Activated naive CD8-positive, alpha-beta T cell treated with anti-CD3 and anti-CD28 coated beads, Interleukin-2, amount 50 U/mL, for 24 hours (primary cell): ENCODE measurements at places on chromosomes 12 and 14.

GRCh38 chr12:28057856-28058615 is 85.5 kb upstream of the PTHLH start:
- H3K27me3 ChIP-seq = peaks cover 11% of the 10 kb centered on the region
- H3K4me1 ChIP-seq = no peaks in the 10 kb centered on the region
- no peak overlapping the region for H3K27ac ChIP-seq
- no peak for DNase-seq
- no peaks in the 10 kb centered on the region for H3K36me3 ChIP-seq

GRCh38 chr12:3470296-3470695 is 20.7 kb upstream of the PRMT8 start:
- peaks cover 6% of the 10 kb centered on the region for H3K27me3 ChIP-seq
- no peaks in the 10 kb centered on the region for H3K4me1 ChIP-seq
- no peak for DNase-seq
- no peak overlapping the region for H3K4me3 ChIP-seq

GRCh38 chr12:91367234-91367849 is 184.7 kb upstream of the DCN start:
- no peak for DNase-seq
- H3K36me3 ChIP-seq = no peaks in the 10 kb centered on the region
- H3K4me3 ChIP-seq = no peak overlapping the region
- no peaks in the 10 kb centered on the region for H3K27me3 ChIP-seq

GRCh38 chr14:89399594-89400068 is 17.4 kb downstream of the FOXN3 start:
- peaks cover 60% of the 10 kb centered on the region for H3K4me1 ChIP-seq
- H3K27me3 ChIP-seq = no peaks in the 10 kb centered on the region
- H3K27ac ChIP-seq = no peak overlapping the region

- no peak for DNase-seq
- no peaks in the 10 kb centered on the region for H3K27me3 ChIP-seq
- H3K27ac ChIP-seq = peak overlapping the region; percentile 6
- H3K36me3 ChIP-seq = peaks cover 2% of the 10 kb centered on the region
Observed at GRCh38 chr12:93880853-93881522, 203.8 kb downstream of the CRADD start.

GRCh38 chr12:63826006-63826585 is 18.4 kb upstream of the SRGAP1 start:
- peaks cover 25% of the 10 kb centered on the region for H3K27me3 ChIP-seq
- peaks cover 5% of the 10 kb centered on the region for H3K4me1 ChIP-seq
- H3K4me3 ChIP-seq = no peak overlapping the region
- peaks cover 2% of the 10 kb centered on the region for H3K36me3 ChIP-seq
- no peak overlapping the region for H3K27ac ChIP-seq

GRCh38 chr14:39946807-39947206 is 514.6 kb upstream of the FBXO33 start:
- no peak overlapping the region for H3K4me3 ChIP-seq
- H3K36me3 ChIP-seq = no peaks in the 10 kb centered on the region
- no peak overlapping the region for H3K27ac ChIP-seq
- no peak for DNase-seq
- no peaks in the 10 kb centered on the region for H3K27me3 ChIP-seq

GRCh38 chr12:30977124-30977523 is 50.6 kb downstream of the TSPAN11 start:
- DNase-seq = no peak
- peaks cover 4% of the 10 kb centered on the region for H3K27me3 ChIP-seq
- H3K4me3 ChIP-seq = no peak overlapping the region
- H3K4me1 ChIP-seq = no peaks in the 10 kb centered on the region
- no peak overlapping the region for H3K27ac ChIP-seq
- no peaks in the 10 kb centered on the region for H3K36me3 ChIP-seq

DNA sequence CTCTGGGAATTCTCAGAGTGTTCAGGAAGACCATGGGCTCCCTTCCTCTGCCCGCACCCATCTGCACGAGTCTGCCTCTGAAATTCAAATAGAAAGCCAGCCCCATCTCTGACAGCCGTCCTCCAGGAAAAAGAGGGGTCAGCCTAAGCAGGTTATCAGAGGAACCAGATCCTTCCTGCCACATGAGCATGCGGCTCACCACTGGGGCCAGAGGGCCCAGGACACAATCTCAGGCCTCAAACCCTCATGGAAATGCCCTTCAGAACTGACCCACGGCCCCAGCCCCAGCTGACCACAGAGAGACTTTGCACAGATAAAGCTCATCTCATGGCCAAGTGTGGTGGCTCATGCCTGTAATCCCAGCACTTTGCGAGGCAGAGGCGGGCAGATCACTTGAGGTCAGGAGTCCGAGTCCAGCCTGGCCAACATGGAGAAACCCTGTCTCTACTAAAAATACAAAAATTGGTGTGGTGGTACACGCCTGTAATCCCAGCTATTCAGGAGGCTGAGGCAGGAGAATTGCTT is 23.2 kb downstream of the PXN start:
- no peak overlapping the region for H3K27ac ChIP-seq
- no peaks in the 10 kb centered on the region for H3K27me3 ChIP-seq
- H3K36me3 ChIP-seq = peaks cover 3% of the 10 kb centered on the region
- no peak overlapping the region for H3K4me3 ChIP-seq
- DNase-seq = no peak

- H3K4me1 ChIP-seq = peaks cover 86% of the 10 kb centered on the region
- H3K4me3 ChIP-seq = peak overlapping the region; percentile 61
- H3K27me3 ChIP-seq = no peaks in the 10 kb centered on the region
Observed at GRCh38 chr12:111443586-111443985, 37.9 kb downstream of the SH2B3 start.

GRCh38 chr12:100497105-100497795 is 23.6 kb downstream of the NR1H4 start:
- H3K4me1 ChIP-seq = no peaks in the 10 kb centered on the region
- H3K4me3 ChIP-seq = no peak overlapping the region
- DNase-seq = no peak

- H3K27ac ChIP-seq = no peak overlapping the region
- no peak for DNase-seq
- H3K27me3 ChIP-seq = no peaks in the 10 kb centered on the region
- no peak overlapping the region for H3K4me3 ChIP-seq
- no peaks in the 10 kb centered on the region for H3K36me3 ChIP-seq
- H3K4me1 ChIP-seq = no peaks in the 10 kb centered on the region
Observed at GRCh38 chr12:3533703-3534386, 42.8 kb downstream of the PRMT8 start.

DNA sequence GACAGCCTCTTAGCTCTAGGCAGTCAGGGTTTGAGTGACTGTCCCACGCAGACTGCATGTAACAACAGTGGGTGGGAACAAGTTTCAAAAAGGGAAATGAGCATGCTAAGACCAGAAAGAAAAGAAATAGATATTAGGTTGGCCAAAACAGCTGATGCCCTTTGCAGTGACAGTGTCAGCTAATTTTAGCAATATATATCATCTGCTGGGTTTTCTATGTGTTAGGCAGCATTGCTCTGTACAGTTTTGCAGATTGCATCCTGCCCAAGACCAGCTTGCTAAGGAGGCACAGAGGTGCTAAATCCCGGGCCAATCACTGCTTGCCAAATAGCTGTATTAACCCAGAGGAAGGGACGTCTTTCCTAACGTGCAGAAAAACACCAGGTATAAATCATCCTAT is 541.9 kb upstream of the TBX3 start:
- no peak overlapping the region for H3K27ac ChIP-seq
- no peaks in the 10 kb centered on the region for H3K27me3 ChIP-seq
- no peaks in the 10 kb centered on the region for H3K36me3 ChIP-seq
- no peak overlapping the region for H3K4me3 ChIP-seq
- H3K4me1 ChIP-seq = no peaks in the 10 kb centered on the region

DNA sequence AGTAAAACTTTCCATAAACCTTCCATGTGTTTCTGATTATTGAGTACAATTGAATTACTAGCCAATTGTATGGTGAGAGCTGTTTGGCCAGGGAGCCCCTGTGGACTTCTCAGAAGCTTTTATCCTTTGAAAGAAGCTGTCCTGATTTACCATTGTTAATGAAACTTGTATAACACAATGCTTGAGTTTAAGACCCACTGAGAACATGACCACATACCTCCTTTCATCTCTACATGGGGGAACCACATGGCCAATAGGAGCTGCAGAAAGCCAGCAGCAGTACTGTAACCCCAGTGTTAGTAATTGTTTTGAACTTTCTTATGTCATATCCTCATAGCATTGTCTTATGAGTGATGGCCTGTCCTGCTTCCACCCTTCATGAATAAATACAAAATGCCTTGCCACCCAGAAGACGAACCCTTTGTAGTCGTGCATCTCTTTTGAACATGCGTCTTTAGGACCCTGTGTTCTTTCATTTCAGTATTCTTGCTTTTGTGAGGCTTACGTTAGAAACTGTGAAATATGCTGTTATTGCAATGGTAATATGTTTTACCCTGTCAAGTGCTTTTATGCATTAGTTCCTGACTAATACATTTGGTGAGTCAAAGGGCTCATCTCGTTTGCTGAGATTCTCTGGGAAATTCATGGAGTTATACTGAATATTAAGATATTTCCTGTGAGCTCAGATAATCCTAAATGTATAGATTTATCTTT is 815.7 kb downstream of the NRXN3 start:
- H3K36me3 ChIP-seq = no peaks in the 10 kb centered on the region
- H3K27ac ChIP-seq = no peak overlapping the region
- DNase-seq = no peak
- no peaks in the 10 kb centered on the region for H3K4me1 ChIP-seq
- H3K27me3 ChIP-seq = peaks cover 3% of the 10 kb centered on the region

DNA sequence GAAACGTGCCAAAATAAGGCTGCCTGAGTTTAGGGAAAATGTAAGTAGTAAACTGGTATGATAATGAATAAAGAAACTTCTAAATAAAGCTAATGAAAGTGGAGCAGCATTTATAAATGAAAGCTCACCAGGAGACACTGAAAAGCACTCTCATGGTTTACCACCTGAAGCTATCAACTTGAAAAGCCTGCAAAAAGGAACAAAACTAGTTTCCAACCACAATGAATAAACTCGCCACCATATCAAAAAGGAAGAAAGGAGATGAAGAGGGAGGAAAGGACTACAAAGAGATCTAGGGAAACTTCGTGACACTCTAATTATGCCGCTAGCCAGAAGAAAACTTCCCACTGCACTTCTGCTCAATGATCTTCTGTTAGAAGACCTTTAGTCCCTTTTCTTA is 66.7 kb downstream of the MED13L start:
- no peak for DNase-seq
- H3K36me3 ChIP-seq = no peaks in the 10 kb centered on the region
- peak overlapping the region; percentile 61 for H3K4me3 ChIP-seq
- no peaks in the 10 kb centered on the region for H3K27me3 ChIP-seq
- H3K27ac ChIP-seq = peak overlapping the region; percentile 64

GRCh38 chr14:100733152-100733850 is 6.6 kb downstream of the DLK1 start:
- H3K27ac ChIP-seq = no peak overlapping the region
- peaks cover 13% of the 10 kb centered on the region for H3K27me3 ChIP-seq
- H3K36me3 ChIP-seq = no peaks in the 10 kb centered on the region

DNA sequence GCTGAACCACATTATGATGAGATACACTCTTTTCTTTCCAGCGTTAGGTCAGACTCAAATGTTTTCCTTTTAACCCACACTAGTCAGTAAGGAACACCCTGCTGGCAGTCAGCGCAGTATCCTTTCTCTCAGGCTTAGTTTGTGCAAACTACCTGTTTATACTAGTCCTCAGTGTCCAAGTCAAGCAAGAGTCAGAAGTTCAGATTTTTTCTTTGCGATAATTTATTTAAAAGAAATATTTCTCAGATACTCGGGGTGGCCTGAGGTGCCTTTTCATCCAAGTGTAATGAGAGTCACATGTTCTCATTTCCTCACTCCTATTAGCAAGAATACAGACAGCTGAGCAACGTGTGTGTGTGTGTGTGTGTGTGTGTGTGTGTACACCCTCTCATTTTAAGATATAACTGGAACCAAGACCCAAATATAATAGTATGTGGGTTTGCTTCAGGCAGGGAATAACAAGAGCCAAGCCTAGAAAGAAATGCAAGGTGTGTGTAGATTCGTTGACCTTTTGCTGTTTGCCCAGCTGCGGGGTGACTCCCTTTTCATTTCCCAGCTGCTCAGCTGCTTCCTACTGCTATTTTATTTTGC is 182.7 kb downstream of the KICS2 start:
- DNase-seq = no peak
- H3K27ac ChIP-seq = no peak overlapping the region
- H3K36me3 ChIP-seq = no peaks in the 10 kb centered on the region
- no peak overlapping the region for H3K4me3 ChIP-seq

DNA sequence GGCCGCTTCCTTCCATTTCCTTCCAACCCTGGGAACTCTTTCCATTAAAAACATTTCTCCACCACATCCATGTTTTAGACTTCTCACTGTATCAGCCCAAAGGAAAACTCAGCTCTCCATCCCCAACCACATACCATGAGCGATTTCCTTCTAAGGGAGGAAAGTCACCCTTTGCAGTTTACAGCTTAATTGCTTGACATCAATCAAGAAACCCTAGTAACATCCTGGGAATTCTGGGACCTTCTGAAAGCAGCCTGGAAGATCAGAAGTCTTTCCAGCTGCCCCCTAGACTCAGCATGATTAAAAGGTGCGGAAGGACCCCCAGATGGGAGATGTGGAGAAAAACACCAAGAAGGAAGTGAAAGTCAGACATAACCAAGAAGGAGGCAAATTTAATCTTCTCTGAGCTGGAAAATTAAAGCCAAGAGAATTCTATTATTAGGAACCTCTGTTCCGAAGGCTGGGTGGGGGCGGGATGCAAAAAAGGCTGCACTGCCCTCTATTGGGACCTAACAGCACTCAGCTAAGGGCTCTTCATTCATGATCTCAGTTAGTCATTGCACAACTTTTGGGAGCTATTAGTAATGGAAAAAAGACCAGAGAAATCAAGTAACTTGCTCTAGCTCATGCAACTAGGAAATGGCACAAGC is 73.3 kb upstream of the PLXNC1 start:
- H3K27me3 ChIP-seq = peaks cover 5% of the 10 kb centered on the region
- no peak overlapping the region for H3K27ac ChIP-seq
- no peaks in the 10 kb centered on the region for H3K36me3 ChIP-seq

DNA sequence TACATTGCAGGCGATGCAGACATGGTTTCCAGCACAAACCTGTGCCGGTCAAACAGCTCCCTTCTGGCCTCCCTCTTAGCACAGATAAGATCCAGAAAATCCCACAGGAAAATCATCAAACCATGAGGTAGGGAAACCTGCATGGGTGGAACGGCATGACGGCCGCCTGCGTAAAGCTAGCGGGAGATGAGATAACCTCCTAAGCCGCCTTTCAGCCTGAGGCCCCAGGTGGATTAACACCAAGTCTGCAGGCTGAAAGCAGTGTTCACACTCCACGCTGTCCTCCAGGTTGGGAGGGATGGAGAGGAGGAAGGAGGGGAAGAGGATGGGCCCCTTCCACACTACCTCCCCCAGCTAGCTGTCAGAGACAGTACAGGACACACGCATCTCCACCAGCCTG is 63.8 kb downstream of the TSPAN11 start:
- no peaks in the 10 kb centered on the region for H3K36me3 ChIP-seq
- no peak overlapping the region for H3K27ac ChIP-seq
- H3K27me3 ChIP-seq = no peaks in the 10 kb centered on the region
- DNase-seq = no peak
- H3K4me3 ChIP-seq = no peak overlapping the region
